Stimulated activated naive B cell treated with anti-CD40 and anti-IgM and Interleukin-4, amounts not matched to agents 10 μg/mL and 1 μg/mL and 100 μg/mL, for 72 hours (primary cell): ENCODE measurements at places on chromosomes 2 and 18.

- no peak for DNase-seq
Observed at GRCh38 chr2:219680958-219681693, 53.7 kb downstream of the SLC4A3 start.

DNA sequence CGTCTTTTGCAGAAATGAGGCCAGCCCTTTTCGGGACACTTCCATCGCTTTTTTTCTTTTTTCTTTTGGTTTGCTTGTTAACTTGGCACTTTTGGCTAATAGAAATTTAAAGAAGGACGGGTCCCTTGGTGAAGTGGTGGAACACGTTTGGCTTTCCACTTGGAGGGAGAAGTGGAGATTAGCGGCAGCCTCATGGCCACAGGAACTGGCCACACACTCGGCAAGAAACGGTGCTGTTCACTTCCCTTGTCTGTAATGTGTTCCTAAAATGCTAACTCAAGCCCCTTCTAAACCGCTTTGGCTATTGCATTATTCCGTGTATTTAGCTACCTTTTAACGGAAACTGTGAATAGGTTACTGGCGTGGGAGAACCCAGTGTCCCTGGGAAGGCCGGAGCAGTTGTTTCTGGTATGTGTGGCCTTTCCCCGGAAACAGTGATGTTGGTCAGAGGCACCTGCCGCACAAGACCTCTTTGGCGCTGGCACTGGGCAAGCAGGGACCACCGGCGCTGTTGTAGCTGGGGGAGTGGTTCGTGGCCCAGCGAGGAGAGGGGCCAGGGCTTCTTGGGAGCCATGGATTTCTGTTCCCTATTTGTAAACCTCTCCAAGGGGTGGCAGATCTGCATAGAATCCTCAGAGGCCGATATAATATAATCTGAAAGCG, 981 bp downstream of the RAMP1 start:
- no peak for DNase-seq

- no peak for DNase-seq
Observed at GRCh38 chr2:210180477-210180876, 9.3 kb upstream of the KANSL1L start.

- DNase-seq, result no peak
Observed at GRCh38 chr2:195636890-195637289, 20.1 kb upstream of the SLC39A10 start.

DNA sequence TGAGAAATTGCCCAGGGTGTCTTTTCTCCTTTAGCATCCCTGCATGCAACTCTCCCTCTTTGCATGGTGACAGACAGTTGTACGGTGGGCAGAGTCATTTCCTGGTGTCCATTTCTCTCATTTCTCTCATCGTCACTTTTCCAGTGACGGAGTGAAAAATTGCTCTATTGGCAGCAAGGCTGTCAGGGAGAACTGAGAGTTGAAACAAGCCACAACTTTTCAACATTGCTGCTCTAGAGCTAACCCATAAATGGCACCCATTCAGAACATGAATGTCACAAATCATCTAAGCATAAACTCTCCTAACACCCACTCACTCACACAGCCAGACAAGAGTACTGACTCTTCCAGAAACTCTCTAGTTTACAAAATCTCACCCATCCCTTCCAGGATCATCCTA, 55.7 kb downstream of the ZC3H8 start:
- peak; percentile 43 for DNase-seq

GRCh38 chr2:238820916-238821315, 27.0 kb upstream of the TWIST2 start:
- no peak for DNase-seq

GRCh38 chr2:120230515-120231471, 7.6 kb upstream of the TMEM185B start:
- no peak for DNase-seq

DNA sequence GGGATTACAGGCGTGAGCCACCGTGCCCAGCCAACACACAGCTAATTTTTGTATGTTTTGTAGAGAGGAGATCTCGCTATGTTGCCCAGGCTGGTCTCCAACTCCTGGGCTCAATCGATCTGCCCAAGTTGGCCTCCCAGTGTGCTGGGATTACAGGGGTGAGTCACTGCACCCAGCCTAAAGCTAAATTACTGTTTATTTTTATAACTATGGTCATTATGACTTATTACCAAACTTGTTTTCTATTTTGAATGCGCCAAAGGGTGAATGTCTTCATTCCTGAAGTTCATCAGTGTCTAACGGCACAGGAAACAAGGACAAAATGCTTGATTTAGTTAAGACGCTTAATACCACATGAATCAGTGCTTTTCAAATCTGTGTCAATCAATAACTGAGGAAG, 38.9 kb upstream of the GREB1L start:
- no peak for DNase-seq

DNA sequence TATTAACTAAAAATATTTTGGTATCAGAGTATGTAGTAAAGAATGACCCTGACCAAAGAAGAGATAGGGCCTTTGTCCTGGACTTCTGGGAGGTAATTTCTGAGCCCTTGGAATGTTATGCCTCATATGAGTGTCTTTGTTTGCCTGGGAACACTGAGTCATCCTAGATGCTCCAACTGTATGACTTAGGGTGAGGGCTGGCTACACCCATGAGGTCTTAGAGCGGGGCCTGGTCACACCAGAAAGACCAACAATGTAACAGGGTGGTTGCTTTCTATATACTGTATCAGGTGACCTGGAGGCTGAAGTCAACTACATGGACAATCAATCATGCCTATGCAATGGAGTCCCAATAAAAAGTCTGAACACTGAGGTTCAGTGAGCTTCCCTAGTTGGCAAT, 253.1 kb downstream of the MBD2 start:
- DNase-seq, result no peak

GRCh38 chr2:219626540-219626939, 890 bp upstream of the SLC4A3 start:
- DNase-seq, result no peak

DNA sequence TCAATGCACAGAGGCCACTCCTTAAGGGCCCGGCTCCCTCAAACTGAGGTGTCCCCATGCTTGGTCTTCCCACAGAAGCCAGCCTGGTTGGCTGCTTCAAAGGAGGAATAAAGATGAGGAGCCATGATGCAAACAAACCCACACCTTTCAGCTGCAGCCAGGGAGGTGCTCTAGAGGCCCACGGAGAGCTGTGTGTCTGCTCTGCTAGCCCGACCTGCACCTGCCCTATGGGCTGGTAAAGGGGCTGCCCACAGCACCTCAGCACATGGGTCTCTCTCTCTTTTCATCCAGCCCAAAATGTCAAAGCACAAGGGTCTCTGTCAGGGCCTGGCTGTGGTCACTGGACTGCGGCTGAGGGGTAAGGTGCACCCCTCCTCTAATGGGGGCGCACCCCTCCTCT, 132.1 kb downstream of the MSH2 start:
- no peak for DNase-seq

- no peak for DNase-seq
Observed at GRCh38 chr2:191512874-191513273, 165.1 kb upstream of the NABP1 start.

DNA sequence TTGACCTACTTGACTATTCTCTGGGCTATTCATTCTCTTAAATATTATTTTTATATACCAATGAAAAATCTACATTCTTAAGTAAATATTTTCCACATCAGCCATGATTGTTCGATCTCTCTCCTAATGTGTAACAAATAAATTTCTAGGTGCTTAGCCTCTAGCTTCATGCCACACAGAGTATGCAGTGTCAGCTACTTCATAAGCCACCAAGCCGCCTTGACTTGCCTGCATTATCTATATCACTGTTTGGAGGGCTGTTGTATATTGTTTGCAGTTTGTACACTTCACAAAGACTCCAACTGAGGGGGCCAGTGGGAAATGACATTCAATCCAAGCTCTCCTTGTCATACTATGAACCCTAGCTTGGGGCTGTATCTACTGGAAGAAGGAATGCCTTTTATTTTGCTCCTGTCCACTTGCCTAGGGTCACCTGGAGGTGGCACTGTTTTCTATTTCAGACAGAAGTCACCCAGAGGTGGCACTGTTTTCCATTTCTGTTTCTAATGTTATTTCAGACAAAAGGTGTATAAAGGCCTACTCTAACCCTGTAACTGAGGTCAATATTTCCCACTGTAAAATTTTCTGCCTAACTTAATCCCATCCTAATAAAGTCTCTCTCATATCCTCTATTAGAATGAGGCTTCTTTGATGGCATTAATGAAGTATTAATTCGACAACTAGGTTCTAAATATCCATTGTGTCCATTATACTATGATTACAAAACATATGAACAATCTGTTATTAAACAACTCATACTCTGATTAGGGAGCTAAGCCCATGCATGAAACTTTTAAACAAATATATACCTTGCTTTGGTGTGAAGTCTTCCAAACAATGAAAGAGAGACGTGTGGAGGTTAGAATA, 36.4 kb downstream of the COL5A2 start:
- peak; percentile 1 for DNase-seq

DNA sequence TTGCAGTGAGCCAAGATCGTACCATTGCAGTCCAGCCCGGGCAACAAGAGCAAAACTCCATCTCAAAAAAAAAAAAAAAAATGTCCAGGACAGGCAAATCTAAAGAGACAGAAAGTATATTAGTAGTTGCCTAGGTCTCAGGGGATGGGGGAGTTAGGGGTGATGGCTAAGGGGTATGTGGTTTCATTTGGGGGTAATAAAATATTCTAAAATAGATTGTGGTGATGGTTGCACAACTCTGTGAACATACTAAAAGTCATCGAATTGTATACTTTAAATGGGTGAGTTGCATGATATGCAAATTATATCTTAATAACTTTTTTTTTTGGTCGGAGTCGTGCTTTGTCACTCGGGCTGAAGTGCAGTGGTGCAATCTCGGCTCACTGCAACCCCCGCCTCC, 34.2 kb upstream of the ACTR2 start:
- no peak for DNase-seq

- no peak for DNase-seq
Observed at GRCh38 chr2:16434393-16434792, 231.2 kb downstream of the CYRIA start.

DNA sequence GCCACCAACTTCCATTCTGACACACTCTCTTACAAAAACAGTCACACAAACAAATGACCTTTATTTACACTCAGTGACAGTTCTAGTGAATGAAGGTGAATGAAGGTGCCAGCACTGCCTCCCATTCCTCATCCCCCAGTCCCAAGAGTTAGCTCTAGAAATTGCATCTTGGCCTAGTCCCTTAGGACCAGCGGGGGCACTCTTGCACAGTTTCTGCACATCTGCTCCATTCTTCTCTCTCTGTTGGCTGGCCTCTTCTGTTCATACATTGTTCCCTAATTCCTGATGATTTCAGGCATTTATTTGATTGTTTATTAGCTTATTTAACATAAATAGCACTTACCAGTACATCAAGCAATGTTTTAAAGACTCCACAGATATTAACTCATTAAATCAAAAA, 30.9 kb downstream of the GAREM1 start:
- no peak for DNase-seq

- DNase-seq, result no peak
Observed at GRCh38 chr2:17051538-17051937, 385.9 kb upstream of the CYRIA start.

- no peak for DNase-seq
Observed at GRCh38 chr2:174587579-174587978, 10.0 kb downstream of the WIPF1 start.

DNA sequence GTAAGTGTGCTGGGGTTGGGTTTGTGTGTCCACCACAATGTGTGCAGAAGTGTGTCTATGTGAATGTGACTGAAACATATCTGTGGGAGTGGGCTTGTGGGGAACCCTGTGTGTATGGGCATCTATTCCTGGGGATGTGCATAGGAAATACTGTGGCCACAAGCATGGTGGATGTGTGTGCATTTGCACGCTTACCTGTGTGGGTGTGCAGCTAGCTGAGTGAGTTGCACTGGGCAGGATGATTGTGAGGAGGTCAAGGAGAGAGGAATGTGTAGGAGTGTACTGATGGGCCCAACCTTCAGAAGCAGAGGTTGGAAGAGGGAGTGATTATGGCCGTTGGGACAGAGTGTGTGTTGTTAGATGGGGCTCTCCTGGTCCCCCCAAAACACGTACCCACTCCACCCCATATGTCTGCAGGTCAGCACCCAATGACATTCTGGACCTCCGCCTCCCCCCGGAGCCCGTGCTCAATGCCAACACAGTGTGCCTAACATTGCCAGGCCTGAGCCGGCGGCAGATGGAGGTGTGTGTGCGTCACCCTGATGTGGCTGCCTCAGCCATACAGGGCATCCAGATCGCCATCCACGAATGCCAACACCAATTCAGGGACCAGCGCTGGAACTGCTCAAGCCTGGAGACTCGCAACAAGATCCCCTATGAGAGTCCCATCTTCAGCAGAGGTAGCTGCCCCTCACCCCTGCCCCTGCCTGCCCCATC, 1.2 kb downstream of the WNT10A start:
- DNase-seq, result no peak

DNA sequence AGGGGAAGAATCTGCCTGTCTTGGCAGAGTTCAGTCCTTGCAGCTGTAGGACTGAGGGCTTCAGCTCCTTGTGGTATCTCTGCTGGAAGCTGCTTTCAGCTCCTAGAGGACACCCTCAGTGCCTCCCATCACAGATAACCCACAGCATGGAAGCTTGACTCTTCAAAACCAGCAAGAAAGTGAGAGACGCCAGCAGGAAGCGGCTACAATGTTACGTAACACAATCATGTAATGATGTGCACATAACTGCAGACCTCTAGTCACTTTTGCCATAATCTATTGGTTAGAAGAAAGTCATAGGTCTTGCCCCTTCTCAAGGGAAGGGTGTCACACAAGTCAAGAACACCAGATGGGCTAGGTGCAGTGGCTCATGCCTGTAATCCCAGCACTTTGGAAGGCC, 69.1 kb upstream of the AFF3 start:
- DNase-seq, result no peak

DNA sequence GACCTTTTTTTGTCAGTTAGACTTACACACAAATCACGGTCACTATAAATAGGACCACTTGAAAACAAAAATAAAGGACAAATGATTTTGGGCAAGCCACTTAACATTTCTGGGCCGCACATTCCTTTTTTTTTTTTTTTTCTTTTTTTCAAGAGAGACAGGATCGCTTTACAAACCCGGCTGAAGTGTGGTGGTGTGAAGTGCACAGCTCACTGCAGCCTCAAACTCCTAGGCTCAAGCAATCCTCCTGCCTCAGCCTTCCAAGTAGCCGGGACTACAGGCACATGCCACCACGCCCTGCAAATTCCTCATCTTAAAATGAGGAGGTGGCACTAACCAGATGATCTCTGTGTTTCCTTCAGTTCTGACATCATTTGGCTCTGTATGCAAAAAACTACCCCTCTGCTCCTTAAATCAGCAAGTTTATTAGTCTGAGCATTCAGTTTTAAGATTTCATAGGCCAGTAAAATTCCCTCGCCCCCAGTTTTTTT, 28.3 kb upstream of the MRO start:
- DNase-seq, result no peak

DNA sequence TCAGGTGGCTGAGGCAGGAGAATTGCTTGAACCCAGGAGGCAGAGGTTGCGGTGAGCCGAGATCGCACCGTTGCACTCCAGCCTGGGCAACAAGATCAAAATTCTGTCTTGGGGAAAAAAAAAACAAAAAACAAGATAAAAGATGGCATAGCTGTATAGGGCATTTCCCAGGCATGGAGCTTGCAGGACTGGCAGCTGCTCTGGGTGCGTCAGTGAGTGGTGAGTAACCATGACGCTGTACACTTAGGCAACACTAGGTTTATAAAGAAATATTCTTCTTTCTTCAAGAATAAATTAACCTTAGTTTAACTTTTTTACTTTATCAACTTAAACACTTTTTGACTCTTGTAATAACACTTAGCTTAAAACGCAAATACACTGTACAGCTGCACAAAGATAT, 15.4 kb downstream of the TGOLN2 start:
- DNase-seq, result no peak

GRCh38 chr2:183519371-183520056, 395.3 kb downstream of the NUP35 start:
- DNase-seq, result no peak

- no peak for DNase-seq
Observed at GRCh38 chr2:234998404-234999211, 46.8 kb downstream of the SH3BP4 start.
